ENCODE measurements at places on chromosomes 7 and 10.

DNA sequence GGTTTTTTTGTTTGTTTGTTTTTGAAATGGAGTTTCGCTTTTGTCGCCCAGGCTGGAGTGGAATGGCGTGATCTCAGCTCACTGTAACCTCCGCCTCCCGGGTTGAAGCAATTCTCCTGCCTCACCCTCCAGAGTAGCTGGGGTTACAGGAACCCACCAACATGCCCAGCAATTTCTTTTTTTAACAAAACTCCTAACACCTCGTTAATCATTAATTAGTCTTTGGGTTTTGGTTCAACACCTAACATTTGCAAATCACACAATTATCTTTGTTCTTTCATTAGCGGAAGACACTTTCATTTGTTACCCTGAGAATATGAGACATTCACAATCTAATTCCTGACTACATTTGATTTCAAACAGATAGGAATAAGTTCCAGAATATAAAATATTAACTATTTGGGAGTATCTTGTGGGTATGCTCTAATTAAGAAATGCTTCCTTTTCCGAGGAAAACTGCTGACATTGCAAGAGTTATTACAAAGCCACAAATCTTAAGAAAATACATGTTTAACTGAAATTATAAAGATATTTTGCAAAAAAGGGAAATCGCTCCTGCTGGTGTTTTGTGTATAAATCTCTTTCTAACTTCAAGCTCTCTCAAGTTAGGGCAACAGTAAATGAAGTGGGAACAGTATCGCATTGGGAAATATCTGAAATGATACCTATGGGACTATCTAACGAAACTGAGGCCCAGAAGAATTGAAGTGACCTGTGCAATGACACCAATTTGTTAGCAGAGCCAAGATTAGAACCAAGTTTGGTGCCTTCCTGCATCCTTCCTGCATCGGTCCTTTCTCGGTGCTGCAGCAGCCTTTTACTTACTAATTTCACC lies 1.2 kb upstream of the LSM8 start:
- DNase-seq: no peak

DNA sequence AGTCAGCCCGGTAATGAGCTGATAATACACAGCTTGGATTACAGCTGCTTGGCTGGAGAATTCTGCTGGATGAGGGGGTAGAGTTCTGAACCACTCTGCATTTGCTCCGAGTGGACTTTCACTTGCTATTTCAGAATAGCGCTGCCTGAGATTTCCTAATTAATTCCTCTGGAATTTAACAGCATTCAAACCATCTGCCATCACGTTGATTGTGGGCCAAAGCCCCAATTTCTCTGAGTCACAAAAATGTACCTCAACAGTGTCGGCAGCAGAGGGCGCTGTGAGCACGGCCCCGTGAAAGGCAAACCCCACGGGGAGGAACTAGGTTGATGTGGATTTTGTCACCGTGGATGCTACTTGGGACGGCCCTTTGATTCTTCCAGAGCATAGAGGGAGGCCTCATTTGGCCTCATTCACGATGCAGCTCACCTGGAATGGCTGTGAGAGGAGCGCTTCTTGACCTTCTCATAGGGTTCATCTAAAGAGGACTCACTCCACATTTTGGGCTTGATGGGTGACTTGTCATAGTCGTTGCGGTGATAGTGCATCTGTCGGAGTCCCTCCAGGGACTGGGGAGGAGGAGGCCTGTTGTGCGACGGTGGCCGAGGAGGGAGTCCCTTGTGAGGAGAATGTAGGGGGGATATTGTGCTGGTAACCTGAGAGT lies 73.3 kb downstream of the PRPF18 start:
- DNase-seq: peak; percentile 53

GRCh38 chr10:62620491-62620890 lies 184.0 kb upstream of the ADO start:
- DNase-seq: no peak

DNA sequence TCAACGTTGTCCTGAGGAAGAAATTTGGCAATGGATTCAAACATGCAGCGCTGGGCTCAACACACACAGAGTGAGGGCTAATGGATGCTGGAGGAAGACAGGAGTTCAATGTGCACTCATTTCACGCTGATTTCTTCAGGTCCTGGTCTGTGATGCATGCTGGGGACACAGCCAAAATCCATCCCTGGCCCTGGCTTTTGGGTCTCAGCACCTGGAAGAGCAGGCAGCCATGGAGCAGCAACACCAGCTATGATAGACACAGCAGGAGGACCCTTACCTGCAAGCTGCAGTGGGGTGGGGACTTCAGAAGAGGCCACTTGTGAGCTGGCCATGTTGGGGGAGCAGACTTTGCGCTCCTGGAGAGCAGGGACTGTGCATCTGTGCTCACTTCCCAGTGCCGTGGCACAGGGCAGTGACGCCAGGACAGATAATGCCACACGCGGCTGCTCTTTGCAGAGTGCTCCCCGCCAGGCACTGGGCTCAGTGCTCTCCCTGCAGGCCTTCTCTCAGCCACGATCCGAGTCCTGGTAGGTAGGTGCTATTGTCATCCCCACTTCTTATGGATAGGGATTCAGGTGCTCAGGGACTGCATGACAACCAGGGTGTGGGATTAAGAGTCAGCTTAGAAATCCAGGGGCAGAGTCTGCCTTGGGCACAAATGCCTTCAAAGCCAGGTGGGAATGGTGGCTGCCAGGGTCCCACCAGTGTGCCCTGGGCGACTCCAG lies 138.8 kb upstream of the UNC5B start:
- no peak for DNase-seq

- DNase-seq: no peak
These were observed 24.3 kb downstream of the HSPB1 start for GRCh38 chr7:76326646-76327233.

GRCh38 chr7:15015545-15016314 lies 113.2 kb upstream of the DGKB start:
- DNase-seq: no peak

DNA sequence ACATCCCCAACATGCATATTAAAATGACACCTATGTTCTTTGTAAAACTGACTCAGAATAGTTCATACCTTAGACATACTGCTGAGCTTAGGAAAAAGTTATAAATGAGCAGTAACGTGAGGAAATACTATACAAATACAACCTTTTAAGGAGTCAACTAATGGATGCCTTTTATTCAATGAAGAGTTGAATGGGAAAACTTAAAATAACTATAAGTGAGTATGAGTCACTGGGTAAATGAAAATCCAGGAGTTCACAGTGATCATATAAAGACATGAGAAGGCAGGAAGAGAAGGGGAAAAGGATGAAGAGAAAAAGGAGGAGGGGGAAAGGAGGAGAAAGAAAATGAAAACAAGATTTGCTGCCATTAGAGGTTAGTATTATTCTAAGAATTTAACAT lies 157.8 kb upstream of the PCDH15 start:
- no peak for DNase-seq

DNA sequence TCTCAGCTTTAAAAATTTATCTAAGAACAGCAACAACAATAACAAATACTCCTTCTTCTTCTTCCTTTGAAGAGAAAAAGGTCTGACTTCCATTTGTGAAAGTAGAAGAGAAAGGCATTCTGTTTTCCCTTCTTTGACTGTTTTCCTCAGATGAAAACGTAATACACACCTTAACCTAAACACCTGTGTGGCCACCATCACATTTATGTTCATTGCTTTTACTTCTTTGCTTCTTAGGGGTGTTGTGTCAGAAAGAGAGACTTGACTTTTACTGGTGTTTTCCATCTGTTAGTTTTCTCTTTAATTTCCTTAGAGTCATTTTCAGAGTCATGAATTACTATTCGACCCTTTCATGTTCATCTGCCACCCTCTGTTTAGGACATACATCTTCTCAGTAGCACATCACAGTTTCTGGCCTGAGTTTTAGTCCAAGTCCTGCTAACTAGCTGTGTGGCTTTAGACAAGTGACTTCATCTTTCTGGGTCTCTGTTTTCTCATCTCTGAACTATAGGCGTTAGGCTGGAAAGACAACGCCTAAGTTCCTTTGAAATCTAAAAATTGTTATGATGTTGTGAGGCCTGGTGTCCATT lies 283.8 kb downstream of the GATA3 start:
- no peak for DNase-seq

DNA sequence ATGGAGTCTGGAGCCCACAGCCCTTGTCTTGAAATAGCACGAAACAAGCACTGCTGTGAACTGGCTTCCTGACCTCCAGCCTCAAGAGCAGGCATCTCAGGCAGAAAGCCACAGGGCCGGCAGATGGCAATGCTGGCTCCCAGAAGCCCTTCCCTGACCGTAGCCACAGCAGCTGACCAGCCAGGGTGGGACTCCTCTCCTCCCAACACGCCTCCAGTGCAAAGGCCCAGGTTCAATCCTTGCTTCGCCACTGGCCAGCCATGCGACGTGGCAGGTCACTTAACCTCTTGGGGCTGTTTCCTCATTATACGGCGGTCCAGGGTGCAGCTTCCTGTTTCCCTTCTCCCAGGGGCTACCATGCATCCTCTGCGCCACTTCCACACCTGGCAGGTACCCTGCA lies 12.8 kb downstream of the PRKAG2 start:
- no peak for DNase-seq
